Left renal pelvis (tissue), 4 donors: ENCODE measurements at places on chromosomes 3 and 15. TPM values are rescaled to one million over a fixed set of nuclear protein-coding genes. Genes with fewer than 3 reads are reported as not detected.

GRCh38 chr15:49817100-49817499 lies 196.3 kb downstream of the DTWD1 start:
- no peak for DNase-seq

Gene SCAANT1
- 1.7 TPM for polyA plus RNA-seq

Gene SIDT1
- polyA plus RNA-seq: 3.7 TPM

DNA sequence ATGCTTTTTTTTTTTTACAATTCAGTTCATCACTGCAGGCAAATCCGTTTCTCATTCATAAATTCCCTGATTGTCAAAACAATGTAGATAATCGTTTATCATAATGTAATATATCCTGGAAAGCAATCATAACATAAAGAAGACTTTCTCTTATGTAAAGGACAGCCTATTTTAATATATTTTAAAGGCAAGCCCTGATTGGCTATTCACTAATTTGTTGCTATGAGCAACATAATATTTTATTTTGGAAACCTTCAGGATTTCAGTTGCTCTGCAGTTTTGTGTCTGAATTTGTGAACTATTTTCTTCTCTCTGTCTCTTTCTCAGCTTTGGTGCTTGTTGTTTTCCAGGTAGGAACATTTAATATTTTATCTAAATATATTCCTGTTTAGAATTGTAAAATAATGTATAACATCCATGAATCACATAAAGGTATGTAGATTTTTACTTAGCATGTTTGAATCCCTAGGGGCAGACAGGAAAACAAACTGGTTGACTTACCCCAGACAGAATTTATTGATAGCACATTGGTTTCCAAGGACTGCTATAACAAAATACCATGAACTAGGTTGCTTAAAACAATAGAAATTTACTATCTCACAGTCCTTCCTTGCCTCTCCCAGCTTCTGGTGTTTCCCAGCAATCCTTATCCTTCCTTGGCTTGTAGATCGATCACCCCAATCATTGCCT lies 253.5 kb downstream of the CDIN1 start:
- DNase-seq: no peak

- DNase-seq: no peak
These were observed 65.1 kb upstream of the TBL1XR1 start for GRCh38 chr3:177262396-177262795.

Gene CHRNA3
- 0.89 TPM for polyA plus RNA-seq

Gene P2RY1
- 3.8 TPM for polyA plus RNA-seq
